ENCODE measurements at places on chromosomes 1 and 21. TPM values are rescaled to one million over a fixed set of nuclear protein-coding genes. Genes with fewer than 3 reads are reported as not detected.

KLF17 gene
- 0.13 TPM for total RNA-seq

TMPRSS2 gene
- total RNA-seq: not detected

GNL2 gene
- total RNA-seq: 52.5 TPM

TTC34 gene
- 0.33 TPM for total RNA-seq

LCE6A gene
- not detected for total RNA-seq

RNASEL gene
- total RNA-seq: 13.4 TPM

FTCD gene
- total RNA-seq: 0.65 TPM

OTUD7B gene
- total RNA-seq: 16.6 TPM

MTARC2 gene
- total RNA-seq: 10.5 TPM

LRRC39 gene
- total RNA-seq: 0.56 TPM

OR2T4 gene
- total RNA-seq: not detected

KRTAP19-3 gene
- not detected for total RNA-seq

TMEM125 gene
- total RNA-seq: not detected

BRINP2 gene
- not detected for total RNA-seq

AIM2 gene
- total RNA-seq: not detected

IGSF21 gene
- not detected for total RNA-seq

UTS2 gene
- not detected for total RNA-seq

ALX3 gene
- not detected for total RNA-seq

HEYL gene
- 0.30 TPM for total RNA-seq

ARMH1 gene
- total RNA-seq: 0.91 TPM

OR2L3 gene
- total RNA-seq: not detected

S100A2 gene
- 2.4 TPM for total RNA-seq

PRDM2 gene
- 9.6 TPM for total RNA-seq

ABCD3 gene
- total RNA-seq: 49.2 TPM

UBE2U gene
- not detected for total RNA-seq

KRTAP13-2 gene
- not detected for total RNA-seq

C1orf87 gene
- not detected for total RNA-seq

KIRREL1 gene
- 244 TPM for total RNA-seq

EDARADD gene
- not detected for total RNA-seq

XCL1 gene
- not detected for total RNA-seq

MCOLN3 gene
- 0.73 TPM for total RNA-seq

ZBTB21 gene
- 8.2 TPM for total RNA-seq

MSH4 gene
- total RNA-seq: 0.33 TPM

UBL4B gene
- not detected for total RNA-seq

PTAFR gene
- 0.03 TPM for total RNA-seq

APOBEC4 gene
- not detected for total RNA-seq

ZFP69B gene
- total RNA-seq: 1.8 TPM

BARHL2 gene
- not detected for total RNA-seq

RASSF5 gene
- 5.7 TPM for total RNA-seq

SPRR5 gene
- not detected for total RNA-seq

SLC22A15 gene
- 5.0 TPM for total RNA-seq

ALPL gene
- total RNA-seq: 0.36 TPM

PCBP3 gene
- total RNA-seq: 2.5 TPM

NKAIN1 gene
- 0.26 TPM for total RNA-seq

GSTM1 gene
- not detected for total RNA-seq

SAMD13 gene
- 0.52 TPM for total RNA-seq
